ENCODE measurements at places on chromosomes 11 and 22. TPM values are rescaled to one million over a fixed set of nuclear protein-coding genes. Genes with fewer than 3 reads are reported as not detected.

OR1S1 gene
- not detected for total RNA-seq

DNA sequence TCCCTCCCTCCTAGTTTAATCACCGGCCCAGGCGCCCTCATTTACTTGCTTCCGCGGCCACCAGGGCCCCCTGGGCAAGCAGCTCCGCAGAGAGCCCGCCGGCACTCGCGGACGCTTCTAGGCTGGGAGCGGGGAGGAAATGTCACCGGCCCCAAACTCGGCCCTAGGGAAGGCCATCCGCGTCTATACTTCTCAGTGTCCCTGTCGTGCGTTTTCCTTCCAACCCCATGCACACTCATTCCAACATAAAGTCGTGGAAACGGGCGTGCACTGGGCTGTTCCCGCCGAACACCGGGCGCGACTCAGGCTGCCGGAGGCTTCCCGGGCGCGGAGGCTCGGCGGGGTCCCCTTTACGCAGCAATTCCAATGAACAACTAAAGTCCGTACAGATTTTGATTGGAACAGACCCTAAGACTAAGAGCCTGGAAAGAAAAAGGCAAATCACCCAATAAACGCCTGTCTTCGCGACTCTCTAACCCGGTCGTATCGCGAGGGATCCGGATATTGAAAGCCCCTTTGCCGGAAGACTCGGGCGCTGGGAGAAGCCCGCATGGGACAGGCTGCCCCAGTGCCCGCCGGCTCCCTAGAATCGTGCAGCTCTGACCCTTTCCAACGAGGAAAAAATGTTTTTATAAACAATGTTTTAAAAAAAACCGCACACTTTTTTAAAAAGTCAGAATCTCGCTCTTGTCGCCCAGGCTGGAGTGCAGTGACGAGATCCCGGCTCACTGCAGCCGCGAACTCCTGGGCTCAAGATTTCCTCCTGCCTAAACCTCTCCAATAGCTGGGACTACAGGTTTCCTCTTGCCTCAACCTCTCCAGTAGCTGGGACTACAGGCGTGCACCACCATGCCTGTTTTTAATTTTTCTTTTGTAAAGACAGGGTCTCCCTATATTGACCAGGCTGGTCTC lies 1.3 kb upstream of the BARX2 start:
- DNase-seq = no peak

FXYD2 gene
- total RNA-seq = 5.0 TPM

CASP5 gene
- not detected for total RNA-seq

C1QTNF4 gene
- 7.1 TPM for total RNA-seq

All from kidney epithelial cell (primary cell).